ENCODE measurements at places on chromosomes 11 and 22.

DNA sequence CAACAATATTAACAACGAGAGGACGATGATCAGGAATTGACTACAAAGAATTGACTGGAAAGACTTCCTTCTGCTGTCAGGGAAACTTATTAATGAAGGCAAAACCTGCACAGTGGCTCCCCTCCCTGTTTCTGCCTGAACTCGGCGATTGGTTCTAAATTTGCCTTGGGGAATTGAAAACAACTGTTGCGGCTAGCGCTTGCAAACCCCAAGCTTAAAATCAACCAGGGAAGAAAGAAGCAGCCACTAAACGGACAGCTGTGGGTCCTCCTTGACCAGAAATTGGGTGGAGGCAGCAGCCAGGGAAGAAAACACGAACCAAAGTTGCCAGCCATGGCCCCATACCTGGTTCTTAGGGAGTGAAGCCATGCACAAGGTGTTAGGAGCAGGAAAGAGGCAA is 383.5 kb upstream of the CADM1 start:
- DNase-seq, result no peak

DNA sequence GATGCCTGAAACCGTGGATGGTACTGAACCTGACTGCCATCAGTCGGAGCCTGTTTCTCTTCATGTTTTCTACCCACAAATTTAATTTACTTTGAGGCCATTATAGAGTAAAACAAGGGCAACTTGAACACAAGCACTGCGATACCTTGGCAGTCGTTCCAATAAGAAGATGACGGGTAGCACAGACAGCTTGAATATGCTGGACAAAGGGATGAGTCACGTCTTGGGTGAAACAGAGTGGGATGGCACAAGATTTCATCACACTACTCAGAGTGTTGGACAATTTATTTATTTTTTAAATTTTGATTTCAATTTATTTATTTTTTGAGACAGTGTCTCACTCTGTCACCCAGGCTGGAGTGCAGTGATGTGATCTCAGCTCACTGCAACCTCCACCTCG is 5.7 kb downstream of the DIXDC1 start:
- DNase-seq, result no peak

GRCh38 chr22:43885319-43885671 is 6.5 kb downstream of the PNPLA5 start:
- no peak for DNase-seq

GRCh38 chr22:26321469-26321913 is 107.6 kb upstream of the ASPHD2 start:
- DNase-seq, result peak; percentile 66

DNA sequence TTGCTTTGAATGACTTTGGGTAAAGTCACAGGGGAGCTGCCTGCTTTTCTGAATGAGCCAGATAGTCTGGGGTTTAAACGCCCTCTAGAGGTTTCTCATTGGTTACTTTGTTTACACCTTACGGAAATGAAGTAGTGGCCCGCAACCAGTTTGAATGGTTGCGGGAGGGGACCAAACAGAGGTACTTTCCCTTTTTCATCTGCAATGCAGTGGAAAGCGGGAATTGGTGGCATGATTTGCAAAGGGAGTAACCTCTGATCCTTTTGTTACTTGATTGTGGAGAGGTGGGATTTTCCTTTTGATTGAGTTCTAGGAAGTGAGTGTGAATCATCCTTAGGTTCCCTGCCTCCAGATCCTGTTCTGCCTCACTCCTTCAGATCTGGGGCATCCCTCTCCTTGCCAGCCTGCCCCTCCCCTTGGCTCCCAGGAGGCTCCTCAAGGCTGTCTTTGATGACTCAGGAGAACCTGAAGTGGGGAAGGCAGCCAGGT is 15.9 kb upstream of the GLYATL1 start:
- DNase-seq, result peak; percentile 21

GRCh38 chr11:77557553-77557952 is 32.2 kb upstream of the AQP11 start:
- no peak for DNase-seq

All from fibroblast of skin of left quadriceps (primary cell).